ENCODE measurements at places on chromosomes 16 and 17.
A peak's percentile ranks its signal among the peaks of the same experiment; 100 is the strongest.

- no peak for DNase-seq
Observed at GRCh38 chr16:7419441-7419840, 86.8 kb downstream of the RBFOX1 start.

GRCh38 chr17:62876063-62876462 is 67.9 kb upstream of the MARCHF10 start:
- peak; percentile 37 for DNase-seq

DNA sequence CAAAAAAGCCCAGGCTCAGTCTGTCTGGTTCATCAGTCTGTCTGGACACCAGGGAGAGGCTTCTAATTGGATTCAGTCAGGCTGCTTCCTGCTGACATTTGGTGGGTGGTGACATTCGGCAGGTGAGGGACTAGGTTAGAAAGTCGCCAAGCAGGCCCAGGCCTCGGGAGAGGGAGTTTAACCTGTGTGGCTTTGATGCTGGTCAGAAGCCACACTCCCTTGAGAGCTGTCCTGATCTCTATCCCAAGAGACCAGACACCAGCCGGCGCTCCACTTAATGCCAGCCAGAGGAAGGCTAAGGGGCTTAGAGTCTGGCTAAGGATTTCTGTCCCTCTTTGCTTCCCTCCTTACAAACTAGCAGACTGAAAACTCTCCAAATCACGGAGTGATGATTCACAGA is 135.0 kb downstream of the GSG1L start:
- no peak for DNase-seq

DNA sequence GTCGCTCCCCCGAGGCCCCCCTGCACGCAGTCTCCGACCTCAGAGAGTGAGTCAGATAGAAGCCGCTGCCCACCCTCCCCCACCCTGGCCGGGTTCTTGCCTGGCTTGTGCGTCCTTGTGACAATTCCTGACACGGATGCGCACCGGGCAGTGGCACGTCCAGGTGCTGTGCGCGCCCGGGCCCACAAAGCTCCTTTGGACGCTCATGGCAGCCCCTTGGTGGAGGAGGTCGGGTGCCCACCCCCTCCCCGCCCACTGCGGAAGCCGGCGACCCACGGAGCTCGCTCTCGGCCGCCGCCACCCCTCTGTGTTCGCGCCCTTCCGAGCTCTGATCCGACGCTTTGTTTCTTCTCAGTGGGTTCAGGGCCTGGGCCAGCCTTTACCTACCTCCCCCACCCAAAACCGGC is 662 bp upstream of the TUBB3 start:
- DNase-seq = peak; percentile 92

DNA sequence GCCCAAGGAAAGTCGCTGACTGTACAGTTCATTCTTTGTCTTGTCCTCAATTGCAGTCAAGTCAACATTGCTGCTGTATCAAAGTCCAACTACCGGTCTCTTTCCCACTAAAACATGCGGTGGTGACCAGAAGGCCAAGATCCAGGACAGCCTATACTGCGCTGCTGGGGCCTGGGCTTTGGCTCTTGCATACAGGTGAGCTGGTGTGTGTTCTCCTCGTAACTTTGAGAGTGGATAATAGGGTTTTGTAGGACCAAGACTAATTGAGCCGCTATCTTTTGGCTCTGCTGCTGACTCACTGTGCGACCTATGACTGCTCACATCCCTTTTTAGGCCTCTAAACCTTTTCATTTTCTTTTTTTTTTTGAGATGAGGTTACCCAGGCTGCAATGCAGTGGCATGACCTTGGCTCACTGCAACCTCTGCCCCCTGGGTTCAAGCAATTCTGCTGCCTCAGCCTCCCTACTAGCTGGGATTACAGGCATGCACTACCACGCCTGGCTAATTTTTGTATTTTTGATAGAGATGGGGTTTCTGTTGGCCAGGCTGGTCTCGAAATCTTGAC is 38.7 kb downstream of the PHKB start:
- DNase-seq = no peak

DNA sequence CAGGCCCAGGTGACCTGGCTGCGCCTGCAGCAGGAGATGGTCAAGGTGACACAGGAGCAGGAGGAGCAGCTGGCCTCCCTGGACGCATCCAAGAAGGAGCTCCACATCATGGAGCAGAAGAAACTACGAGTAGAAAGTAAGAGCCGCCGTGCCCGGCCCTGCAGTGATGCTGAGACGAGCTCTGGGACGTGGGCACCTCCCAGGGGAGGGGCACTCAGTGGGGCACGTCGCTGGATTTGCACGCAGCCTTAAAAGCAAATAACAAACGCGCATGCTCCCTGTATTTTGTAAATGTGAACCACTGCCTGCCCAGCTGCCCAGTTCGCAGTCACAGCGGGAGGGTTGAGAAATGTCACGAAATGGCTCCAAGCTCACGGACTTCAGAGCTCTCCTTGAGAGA is 15.3 kb upstream of the GAA start:
- no peak for DNase-seq

All from fibroblast of lung (primary cell).